ENCODE measurements at places on chromosomes 12 and 14. TPM values are rescaled to one million over a fixed set of nuclear protein-coding genes. Genes with fewer than 3 reads are reported as not detected.

The DNAJC22 gene
- polyA plus RNA-seq, result 3.3 TPM

The CISTR gene
- polyA plus RNA-seq, result not detected

The KRT2 gene
- not detected for polyA plus RNA-seq

The TIMM9 gene
- 76.7 TPM for polyA plus RNA-seq

The IFNG-AS1 gene
- 0.12 TPM for polyA plus RNA-seq

The ESRRB gene
- 0.64 TPM for polyA plus RNA-seq

The UBR7 gene
- 30.3 TPM for polyA plus RNA-seq

The B4GALNT1 gene
- polyA plus RNA-seq, result 1.2 TPM

The PSMB11 gene
- polyA plus RNA-seq, result not detected

The NR4A1 gene
- 160 TPM for polyA plus RNA-seq

The GLTP gene
- 38.8 TPM for polyA plus RNA-seq

The FAM186B gene
- 3.5 TPM for polyA plus RNA-seq

The VPS33A gene
- polyA plus RNA-seq, result 9.9 TPM
